ENCODE measurements at places on chromosomes 16 and 17. TPM values are rescaled to one million over a fixed set of nuclear protein-coding genes. Genes with fewer than 3 reads are reported as not detected.

The TAT gene
- not detected for total RNA-seq

The OTOA gene
- not detected for total RNA-seq

DNA sequence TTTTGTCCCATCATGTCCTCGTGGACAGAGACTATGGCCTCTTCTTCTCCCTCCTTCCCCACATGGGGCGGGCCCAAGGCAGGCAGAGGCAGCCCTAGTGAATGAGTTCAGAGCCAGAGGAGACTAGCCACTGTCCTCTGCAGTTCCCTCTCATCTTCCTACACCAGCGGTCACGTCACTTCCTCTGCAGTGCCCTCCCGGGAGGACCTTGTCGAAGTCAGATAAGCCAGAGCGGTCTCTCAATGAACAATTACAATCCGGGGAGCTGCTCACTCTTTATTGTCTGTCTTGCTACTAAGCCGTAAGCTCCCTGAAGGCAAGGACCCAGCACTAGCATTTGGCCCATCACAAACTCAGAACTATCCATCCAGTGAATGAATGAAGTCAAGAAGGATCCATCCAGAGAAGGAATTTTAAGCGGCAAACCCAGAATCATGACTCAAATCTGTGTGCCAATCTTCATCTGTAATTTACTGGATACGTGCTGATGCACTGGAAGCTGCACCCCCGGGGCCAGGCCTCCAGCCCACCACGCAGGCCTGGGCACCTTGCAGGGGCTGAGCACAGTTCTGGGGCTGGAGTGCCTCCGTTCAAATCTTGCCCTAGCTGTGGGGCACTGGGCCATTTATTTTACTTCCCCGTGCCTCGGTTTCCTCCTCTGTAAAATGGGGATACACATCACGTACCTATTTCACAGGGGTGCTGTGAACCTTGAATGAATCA, 18.1 kb downstream of the ZNF423 start:
- DNase-seq, result peak; percentile 31
- peaks cover 54% of the 10 kb centered on the region for H3K4me1 ChIP-seq
- H3K27me3 ChIP-seq, result peaks cover 18% of the 10 kb centered on the region
- H3K27ac ChIP-seq, result peak overlapping the region; percentile 75
- H3K4me3 ChIP-seq, result peak overlapping the region; percentile 19

The DHRS11 gene
- 3.9 TPM for total RNA-seq

- no peak overlapping the region for H3K27ac ChIP-seq
- no peaks in the 10 kb centered on the region for H3K27me3 ChIP-seq
- DNase-seq, result no peak
- no peak overlapping the region for H3K4me3 ChIP-seq
- peaks cover 4% of the 10 kb centered on the region for H3K4me1 ChIP-seq
Observed at GRCh38 chr16:53779186-53779585, 75.2 kb downstream of the FTO start.

DNA sequence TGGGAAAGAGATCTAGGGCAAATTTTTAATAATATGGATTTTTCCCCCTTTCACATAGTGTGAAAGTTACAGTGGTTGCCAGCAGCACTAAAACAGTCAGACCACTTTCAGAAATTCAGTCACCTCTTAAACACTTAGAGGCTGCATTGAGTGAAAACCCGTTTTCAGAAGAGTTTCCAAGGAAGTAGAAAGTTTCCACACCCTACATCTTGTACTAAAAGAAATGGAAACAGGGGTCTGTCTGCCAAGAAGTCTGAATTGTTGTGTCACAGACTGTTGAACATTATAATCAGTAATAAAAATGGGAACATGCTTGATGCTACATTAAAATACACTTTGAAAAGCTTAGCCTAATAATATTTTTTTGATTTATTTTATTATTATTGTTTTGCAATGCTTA, 278.9 kb upstream of the KCNJ16 start:
- H3K4me3 ChIP-seq, result no peak overlapping the region
- H3K4me1 ChIP-seq, result no peaks in the 10 kb centered on the region
- peaks cover 10% of the 10 kb centered on the region for H3K36me3 ChIP-seq
- H3K27me3 ChIP-seq, result no peaks in the 10 kb centered on the region
- no peak for DNase-seq

DNA sequence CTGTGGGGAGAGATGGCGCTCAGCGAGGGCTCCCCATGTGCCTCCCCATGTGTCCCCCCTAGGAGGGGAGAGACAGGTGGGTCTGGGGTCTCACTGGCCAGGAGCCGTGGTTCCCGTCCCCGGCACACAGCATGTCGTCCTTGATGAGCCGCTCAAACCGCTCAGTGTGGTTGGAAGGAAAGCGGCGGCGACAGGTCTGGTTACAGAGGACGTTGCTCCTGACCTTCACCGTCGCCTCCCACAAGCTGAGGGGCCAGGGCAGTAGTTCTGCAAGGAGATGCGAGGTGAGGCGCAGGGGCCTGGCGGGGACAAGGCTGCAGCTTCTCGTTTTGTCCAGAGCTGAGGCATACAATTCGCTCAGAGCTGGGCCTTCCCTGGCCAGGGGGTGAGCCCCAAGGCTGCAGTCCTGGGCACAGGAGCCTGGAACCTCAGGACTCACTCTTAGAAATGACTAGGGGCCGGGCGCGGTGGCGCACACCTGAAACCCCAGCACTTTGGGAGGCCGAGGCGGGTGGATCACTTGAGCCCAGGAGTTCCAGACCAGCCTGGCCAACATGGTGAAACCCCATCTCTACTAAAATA, 22.8 kb upstream of the UBE2I start:
- H3K27ac ChIP-seq, result no peak overlapping the region
- H3K4me1 ChIP-seq, result peaks cover 7% of the 10 kb centered on the region
- H3K36me3 ChIP-seq, result no peaks in the 10 kb centered on the region
- peaks cover 9% of the 10 kb centered on the region for H3K27me3 ChIP-seq

DNA sequence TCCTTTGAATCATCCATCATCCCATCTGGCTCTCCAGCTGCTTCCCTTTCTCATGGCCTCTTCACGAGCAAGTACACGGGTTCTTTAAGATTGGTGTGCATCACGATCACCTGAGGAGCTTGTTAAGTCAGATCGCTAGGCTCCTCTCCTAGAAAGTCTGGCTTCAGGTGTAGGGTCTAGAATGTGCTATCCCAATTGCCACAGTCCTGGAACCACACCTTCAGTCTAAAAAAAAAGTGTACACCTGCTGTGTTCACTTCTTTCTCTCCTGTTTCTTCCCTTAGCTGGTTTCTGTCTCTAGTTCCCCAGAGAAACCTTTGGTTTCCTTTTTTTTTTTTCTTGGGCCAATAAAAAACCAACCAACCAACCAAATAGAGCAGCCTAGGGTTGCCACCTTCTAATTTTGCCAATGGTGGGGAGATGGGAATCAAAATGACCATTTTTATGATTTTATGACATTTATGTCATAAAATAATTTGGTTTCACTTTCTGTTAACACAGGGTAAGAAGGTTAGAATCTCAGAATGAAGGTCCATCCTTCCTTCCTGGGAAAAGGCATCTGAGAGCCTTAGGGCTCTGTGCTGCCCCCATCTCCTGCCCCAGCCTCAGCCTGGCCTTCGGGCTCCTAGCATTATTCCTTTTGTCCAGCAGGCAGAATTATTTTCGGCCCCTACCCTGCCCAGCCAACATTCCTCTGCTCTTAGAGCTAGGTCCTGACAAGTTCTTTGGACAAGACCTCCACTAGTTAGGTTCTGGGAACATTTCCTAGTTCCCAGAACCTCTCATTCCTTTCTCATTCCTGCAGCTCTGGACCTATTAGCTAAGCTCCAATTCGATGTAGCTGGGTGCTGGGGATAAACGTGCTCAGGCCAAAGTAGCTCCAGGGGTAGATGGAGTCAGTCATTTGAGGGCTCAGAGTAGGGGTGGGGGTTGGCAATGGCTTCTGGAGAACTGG, 1.9 kb upstream of the GGT6 start:
- no peaks in the 10 kb centered on the region for H3K36me3 ChIP-seq
- no peak for DNase-seq
- no peak overlapping the region for H3K27ac ChIP-seq
- H3K27me3 ChIP-seq, result peaks cover 2% of the 10 kb centered on the region
- peaks cover 4% of the 10 kb centered on the region for H3K4me1 ChIP-seq

GRCh38 chr17:10059684-10060211, 138.7 kb downstream of the GAS7 start:
- DNase-seq, result no peak
- H3K27ac ChIP-seq, result no peak overlapping the region
- H3K4me1 ChIP-seq, result peaks cover 6% of the 10 kb centered on the region
- no peak overlapping the region for H3K4me3 ChIP-seq
- H3K36me3 ChIP-seq, result no peaks in the 10 kb centered on the region

GRCh38 chr17:72358465-72358864, 237.6 kb downstream of the SOX9 start:
- H3K27ac ChIP-seq, result no peak overlapping the region
- no peak overlapping the region for H3K4me3 ChIP-seq
- peaks cover 8% of the 10 kb centered on the region for H3K4me1 ChIP-seq
- no peak for DNase-seq

DNA sequence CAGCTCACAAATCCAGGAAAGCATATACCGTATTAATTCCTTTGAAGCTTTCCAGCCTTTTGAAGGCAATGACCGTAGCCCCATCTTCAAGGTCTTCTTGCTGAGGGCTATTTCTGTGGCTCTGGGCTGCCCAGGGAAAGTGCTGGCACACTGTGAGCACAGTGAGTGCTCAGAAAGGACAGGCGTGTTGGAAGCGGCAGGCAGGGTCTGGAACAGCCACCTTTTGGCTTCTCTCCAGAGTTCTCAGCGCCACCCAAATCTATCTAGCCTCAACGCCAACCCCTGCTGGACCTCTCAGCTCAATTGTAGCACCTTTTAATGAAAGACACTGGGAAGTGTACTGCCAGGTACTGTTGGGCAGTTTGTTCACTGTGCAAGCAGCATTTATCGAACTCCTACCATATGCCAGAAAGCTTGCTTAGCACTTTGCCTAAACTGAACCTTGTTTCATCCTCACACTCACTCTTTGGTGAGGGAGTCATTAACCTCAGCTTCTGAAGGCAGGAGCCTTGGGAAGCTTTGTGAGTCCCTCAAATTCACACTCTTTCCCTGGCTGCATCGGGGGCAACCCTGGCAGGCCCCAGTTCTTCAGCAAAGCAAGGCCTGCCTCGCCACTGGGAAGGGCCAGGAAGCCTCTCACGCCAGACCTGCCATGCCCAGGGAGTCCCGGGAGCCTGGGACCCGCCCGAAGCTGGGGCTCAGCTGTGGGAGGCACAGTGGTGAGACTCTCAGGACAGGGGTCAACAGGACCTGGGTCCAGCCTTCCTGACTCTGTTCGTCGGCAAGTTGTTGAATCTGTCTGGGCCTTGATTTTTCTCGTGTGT, 13.5 kb upstream of the CIBAR2 start:
- no peak overlapping the region for H3K4me3 ChIP-seq
- H3K27ac ChIP-seq, result no peak overlapping the region
- no peaks in the 10 kb centered on the region for H3K27me3 ChIP-seq
- peaks cover 13% of the 10 kb centered on the region for H3K4me1 ChIP-seq

The SLFN14 gene
- total RNA-seq, result 0.95 TPM

The EXOSC6 gene
- 25.1 TPM for total RNA-seq

The KCNG4 gene
- total RNA-seq, result not detected

The APRT gene
- 80.7 TPM for total RNA-seq

GRCh38 chr17:69555056-69555455, 140.6 kb downstream of the MAP2K6 start:
- no peaks in the 10 kb centered on the region for H3K27me3 ChIP-seq
- DNase-seq, result no peak
- H3K27ac ChIP-seq, result no peak overlapping the region
- peaks cover 13% of the 10 kb centered on the region for H3K36me3 ChIP-seq

The CD300E gene
- not detected for total RNA-seq

The C16orf92 gene
- not detected for total RNA-seq

The SOX9 gene
- total RNA-seq, result 5.1 TPM

GRCh38 chr17:4800462-4801196, 1.5 kb downstream of the C17orf114 start:
- H3K27ac ChIP-seq, result no peak overlapping the region
- peaks cover 11% of the 10 kb centered on the region for H3K27me3 ChIP-seq
- peaks cover 15% of the 10 kb centered on the region for H3K4me1 ChIP-seq
- no peak overlapping the region for H3K4me3 ChIP-seq
- H3K36me3 ChIP-seq, result peaks cover 22% of the 10 kb centered on the region
- DNase-seq, result no peak

The TBC1D3I gene
- 0.23 TPM for total RNA-seq

The TTLL6 gene
- 0.87 TPM for total RNA-seq

GRCh38 chr17:34858591-34859565, 102.4 kb downstream of the CCT6B start:
- no peak overlapping the region for H3K4me3 ChIP-seq
- no peak overlapping the region for H3K27ac ChIP-seq
- H3K27me3 ChIP-seq, result peaks cover 1% of the 10 kb centered on the region
- H3K36me3 ChIP-seq, result no peaks in the 10 kb centered on the region
- no peaks in the 10 kb centered on the region for H3K4me1 ChIP-seq
- no peak for DNase-seq

- peaks cover 3% of the 10 kb centered on the region for H3K36me3 ChIP-seq
- DNase-seq, result no peak
- H3K27me3 ChIP-seq, result peaks cover 3% of the 10 kb centered on the region
- no peak overlapping the region for H3K4me3 ChIP-seq
Observed at GRCh38 chr16:12097523-12098428, 121.2 kb downstream of the SNX29 start.

DNA sequence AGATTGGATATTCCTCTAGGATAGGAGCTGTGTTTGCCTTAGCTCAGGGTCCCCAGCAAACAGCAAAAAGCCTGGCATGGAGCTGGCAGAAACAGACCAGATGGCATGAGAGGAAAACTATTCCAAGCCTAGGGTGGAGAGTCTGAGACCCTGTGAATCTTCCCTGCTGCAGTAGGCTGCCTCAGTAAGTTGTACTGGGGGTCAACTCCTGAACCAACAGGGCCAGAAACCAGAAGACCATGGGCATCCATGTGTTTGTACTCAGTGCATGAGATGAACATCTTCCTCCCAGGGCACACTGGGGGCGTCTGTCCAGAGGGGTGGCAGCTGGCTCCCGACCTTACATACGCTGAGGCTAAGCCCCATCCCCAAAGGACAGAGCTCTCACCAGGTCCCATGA, 214.4 kb downstream of the C16orf78 start:
- no peaks in the 10 kb centered on the region for H3K36me3 ChIP-seq
- H3K4me3 ChIP-seq, result no peak overlapping the region
- no peak overlapping the region for H3K27ac ChIP-seq
- H3K4me1 ChIP-seq, result peaks cover 11% of the 10 kb centered on the region

DNA sequence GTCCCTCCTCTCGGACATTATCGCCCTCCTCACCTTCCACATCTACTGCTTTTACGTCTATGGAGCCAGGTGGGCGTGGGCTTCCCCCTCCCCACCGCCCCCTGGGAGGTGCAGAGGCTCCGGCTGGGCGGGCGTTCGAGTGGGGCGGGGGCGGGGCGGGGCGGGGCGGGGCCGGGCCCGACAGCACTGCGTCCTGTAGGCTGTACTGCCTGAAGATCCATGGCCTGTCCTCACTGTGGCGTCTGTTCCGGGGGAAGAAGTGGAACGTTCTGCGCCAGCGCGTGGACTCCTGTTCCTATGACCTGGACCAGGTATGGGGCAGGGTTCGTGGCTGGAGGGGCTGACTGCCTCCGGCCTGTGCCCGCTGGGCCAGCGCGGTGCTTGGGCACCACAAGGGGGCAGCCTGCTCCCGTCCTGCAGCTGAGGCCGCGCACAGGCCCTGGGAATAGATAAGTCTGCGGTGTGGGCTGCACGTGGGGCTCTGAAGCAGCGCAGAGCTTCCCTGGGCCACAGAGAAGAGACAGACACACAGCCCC, 9.2 kb downstream of the PIGQ start:
- no peaks in the 10 kb centered on the region for H3K36me3 ChIP-seq
- peaks cover 4% of the 10 kb centered on the region for H3K4me1 ChIP-seq
- no peak overlapping the region for H3K4me3 ChIP-seq

- peaks cover 5% of the 10 kb centered on the region for H3K36me3 ChIP-seq
- peak overlapping the region; percentile 93 for H3K27ac ChIP-seq
- no peak for DNase-seq
- H3K27me3 ChIP-seq, result peaks cover 10% of the 10 kb centered on the region
- peak overlapping the region; percentile 89 for H3K4me3 ChIP-seq
Observed at GRCh38 chr17:8631554-8631877, 991 bp upstream of the MYH10 start.

The TNFRSF13B gene
- total RNA-seq, result not detected

- H3K27me3 ChIP-seq, result peaks cover 6% of the 10 kb centered on the region
- H3K4me3 ChIP-seq, result no peak overlapping the region
- no peak overlapping the region for H3K27ac ChIP-seq
- no peaks in the 10 kb centered on the region for H3K4me1 ChIP-seq
Observed at GRCh38 chr17:51351890-51352289, 91.5 kb downstream of the UTP18 start.

All from endothelial cell (in vitro differentiated cells).